Stimulated activated CD8-positive, alpha-beta memory T cell treated with anti-CD3 and anti-CD28 coated beads, Interleukin-4, amount 100 ng/mL, for 1 hour (primary cell): ENCODE measurements at places on chromosomes 12 and 14.

GRCh38 chr12:113261847-113262470, 40.7 kb downstream of the TPCN1 start:
- DNase-seq: no peak

DNA sequence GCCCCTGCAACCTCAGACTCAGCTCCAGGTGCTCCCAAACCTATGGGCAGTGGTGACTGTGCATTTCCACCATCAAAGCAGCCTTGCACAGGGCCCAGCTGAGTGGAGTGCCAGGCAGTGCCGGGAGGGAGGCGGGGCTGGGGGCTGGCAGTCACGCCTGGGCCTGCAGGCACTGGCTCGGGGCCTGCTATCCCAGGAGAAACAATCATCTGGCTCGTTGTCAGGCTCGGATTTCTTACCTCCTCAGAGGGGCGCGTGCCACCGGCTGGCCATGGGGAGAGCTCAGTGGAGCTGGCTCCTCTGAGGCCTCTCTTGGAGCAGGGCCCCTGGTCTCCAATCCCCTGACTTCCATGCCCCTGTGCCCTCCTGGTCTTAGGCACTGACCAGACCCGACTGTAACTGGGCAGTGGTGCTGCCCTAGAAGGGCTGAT, 20.2 kb upstream of the PPP1R13B start:
- DNase-seq: no peak

GRCh38 chr12:1830981-1831963, 10.9 kb downstream of the LRTM2 start:
- DNase-seq: no peak

- no peak for DNase-seq
These were observed 280.0 kb downstream of the RAD51B start for GRCh38 chr14:68099495-68100045.

- no peak for DNase-seq
These were observed 66.3 kb downstream of the SLC2A13 start for GRCh38 chr12:40039598-40039997.

GRCh38 chr12:52175371-52176350, 16.2 kb downstream of the KRT80 start:
- DNase-seq: no peak

DNA sequence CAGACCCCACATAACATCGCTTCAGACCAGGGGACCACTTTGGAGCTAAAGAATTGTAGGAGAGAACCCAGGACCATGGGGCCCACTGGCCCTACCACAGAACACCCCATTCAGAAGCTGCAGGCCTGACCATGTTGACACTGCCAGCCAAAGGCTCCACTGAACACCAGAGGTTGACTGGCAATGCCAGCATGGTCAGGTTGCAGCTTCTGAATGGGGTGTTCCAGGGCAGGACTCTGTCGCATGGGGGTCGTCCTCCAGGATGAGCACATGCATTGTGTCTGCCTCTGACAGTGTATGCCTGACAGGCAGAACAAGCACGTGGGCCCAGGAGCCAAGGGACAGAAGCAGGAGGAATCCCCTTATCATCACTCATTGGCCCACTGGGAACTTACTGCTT, 34.1 kb downstream of the DIO3 start:
- no peak for DNase-seq

DNA sequence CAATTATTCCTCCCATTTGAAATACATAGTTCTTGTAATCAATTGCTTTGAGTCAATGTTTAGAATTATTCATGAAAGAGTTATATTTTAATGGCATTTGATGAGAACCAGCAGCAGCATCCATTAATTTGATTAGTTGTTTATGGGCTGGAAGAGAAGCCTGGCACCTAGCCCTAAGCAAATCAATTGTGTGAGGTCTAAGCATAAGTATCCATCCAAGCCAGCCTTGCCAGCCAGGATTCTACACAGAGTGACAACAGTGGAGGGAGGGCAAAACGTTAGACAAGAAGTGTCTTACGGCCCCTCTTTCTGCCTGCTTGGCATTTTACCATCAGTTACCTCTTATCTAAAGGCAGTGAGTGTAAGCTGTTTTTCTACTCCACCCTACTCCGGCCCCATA, 478.5 kb downstream of the NELL2 start:
- DNase-seq: no peak

DNA sequence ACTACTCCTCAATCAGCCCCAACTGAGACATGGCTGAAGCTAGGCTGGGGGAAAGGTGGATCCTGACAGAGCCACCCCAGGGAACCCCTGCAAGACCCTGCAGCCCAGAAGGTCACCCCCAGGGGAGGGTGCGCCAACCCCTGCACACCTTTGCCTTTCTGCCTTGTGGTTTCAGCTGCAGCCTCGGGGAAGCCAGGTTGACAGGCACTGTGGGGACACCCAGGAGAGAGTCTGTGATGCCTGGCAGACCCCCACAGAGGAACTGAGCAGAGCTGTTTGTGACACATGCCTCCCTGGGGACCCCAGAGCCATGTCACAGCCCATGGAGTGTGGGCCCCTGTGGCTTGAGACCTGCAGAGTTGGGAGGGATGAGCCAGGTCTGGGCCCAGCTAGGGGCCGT, 11.8 kb upstream of the HHIPL1 start:
- DNase-seq: no peak

- DNase-seq: no peak
These were observed 4.1 kb upstream of the KRT7 start for GRCh38 chr12:52228931-52229330.

DNA sequence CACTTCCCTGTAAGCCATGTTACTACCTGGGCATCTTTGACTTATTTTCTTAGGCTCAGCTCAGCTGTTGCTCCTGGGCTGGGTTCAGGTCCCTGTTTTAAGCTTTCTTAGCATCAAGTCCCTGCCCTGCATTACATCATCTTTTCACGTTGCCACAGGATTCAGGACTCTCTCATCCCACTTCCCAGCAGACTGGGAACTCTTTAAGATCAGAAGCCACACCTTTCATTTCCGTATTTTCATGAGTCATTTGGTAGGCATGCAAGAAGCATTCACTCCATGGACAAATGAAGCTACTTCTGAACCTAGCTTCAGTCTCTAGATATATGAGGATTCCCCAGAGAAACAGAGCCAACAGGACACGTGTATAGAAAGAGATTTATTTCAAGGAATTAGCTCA, 726.8 kb downstream of the VRK1 start:
- no peak for DNase-seq

DNA sequence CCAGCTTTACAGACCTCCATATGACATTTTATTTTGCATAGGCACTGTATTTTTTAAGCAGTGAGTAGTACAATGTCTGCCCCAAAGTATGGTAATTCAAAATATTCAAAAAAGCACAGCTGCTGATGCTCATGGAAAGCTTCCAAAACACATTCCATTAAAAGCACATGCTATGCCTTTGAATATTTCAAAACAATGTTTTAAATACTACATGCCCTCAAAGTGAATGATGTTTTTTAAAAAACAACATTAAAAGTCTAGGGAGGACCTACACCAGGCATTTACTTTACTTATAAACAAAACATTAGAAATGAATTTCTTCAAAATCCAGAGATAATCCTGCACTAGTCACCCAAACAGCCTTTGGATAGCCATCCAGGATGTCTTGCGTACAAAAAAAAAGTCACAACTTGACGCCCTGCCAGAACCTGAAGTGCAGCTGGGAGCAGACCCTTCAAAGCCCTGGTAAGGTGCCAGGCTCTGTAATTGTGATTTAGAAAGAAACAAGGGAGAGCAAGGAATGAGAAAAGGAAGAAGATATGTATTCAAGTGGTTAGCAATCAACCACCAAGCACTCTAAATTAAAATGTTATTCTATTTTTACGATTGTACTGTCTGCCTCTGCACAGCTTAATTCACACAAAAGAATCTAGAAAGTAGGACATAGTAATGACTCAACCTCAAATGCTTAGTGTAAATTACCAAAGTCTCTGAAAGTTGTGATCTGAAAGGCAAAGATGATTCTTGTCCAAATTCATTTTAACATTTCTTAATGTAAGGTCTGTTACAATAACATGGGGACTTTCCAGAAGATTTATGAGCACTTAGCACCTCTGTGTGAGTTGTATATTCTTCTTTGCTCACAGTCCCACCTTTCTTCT, 31.9 kb downstream of the CEP83 start:
- no peak for DNase-seq

DNA sequence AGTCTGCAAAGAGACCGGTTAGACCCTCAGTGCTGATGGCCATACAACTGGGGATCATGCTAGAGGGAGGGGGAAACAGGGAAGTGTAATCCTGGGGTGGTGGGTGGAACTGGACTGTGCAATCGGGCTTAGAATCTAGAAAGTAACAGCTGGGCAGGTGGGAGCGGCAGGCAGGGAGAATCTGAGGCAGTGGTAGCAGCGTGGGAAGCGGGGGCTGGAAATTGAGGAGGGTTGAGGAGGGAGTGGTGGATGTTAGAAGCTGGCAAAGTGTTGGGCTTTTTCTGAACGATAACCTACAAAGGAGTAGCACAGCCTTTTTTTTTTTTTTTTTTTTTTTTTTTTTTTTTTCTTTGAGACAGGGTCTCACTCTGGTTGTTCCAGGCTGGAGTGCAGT, 3.1 kb upstream of the IGFBP6 start:
- no peak for DNase-seq

DNA sequence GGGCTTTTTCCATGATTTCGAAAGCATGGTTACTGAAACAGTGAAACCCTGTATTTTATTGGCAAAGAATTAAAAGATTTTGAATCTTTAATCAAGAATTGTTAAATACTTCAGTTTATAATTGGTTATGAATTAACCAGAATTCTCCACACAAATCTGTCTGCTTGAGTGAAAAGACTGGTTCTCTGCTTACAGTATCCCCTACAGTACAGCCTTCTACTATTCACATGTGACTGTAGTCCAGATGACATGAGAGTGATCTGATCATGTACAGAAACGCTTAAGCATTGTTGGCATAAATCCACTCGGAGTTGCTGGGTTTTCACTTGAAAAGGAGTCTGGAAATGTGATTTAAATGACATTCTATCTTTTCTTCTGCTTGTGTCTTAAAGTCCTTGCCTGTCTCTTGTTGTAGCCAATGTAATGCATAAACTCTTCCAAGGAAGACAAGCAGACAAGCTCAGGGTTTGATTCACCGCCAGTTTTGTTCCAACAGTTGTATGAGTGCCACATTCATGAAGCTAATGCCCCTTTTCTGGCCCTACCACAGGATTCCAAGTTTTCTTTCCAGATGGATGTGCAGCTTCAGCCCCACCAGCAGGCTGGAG, 222.0 kb upstream of the LRIG3 start:
- DNase-seq: no peak

DNA sequence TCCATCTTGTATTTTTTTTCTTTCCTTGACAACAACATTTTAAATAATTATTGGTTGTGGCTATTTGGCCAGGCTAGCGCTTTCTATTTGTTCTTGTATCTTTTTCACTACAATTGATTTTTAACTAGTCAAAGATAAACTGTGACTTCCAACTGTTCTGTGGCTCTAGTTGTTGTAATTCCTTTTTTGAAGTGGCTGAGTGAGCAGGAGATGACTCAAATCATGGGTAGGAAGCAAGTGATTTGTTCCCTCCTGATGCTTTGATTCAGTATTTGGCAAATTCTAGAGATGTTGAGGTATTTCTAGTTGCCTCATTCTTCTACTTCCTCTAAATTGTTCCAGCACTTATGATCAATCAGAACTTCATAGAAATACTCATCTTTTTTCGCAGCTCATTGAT, 633.5 kb downstream of the RERGL start:
- DNase-seq: no peak

GRCh38 chr12:70508178-70508577, 129.1 kb downstream of the PTPRB start:
- DNase-seq: no peak

DNA sequence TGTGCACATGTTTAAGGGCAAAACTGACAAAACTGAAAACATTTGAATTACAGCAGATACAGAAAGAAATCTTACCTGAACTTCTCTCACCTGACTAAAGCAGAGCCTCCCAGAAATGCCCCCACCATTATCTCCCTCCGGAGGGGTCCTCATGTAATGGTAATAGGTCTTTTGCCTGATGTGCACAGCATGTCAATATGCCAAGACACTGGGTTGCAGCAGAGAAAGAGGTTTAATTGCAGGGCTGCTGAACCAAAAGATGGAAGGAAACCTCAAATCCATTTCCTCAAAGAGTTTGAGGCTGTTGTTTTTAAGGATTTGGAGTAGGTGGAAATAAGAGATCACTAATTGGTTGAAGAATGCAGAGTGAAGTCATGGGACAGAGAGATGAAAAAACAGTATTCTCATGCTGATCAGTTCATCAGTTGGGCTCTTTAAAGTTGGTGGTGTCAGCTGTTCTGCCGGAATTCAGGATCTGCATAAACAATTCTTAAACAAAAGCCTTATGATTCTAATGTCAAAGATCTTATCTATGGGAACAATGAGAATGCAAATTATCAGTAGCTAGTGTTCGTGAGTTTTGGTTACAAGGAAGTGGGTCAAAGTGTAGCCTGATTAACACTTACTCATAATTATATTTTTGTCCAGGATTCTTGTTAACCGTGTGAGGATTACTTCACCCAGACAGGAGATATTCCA, 18.2 kb downstream of the ANG start:
- no peak for DNase-seq

DNA sequence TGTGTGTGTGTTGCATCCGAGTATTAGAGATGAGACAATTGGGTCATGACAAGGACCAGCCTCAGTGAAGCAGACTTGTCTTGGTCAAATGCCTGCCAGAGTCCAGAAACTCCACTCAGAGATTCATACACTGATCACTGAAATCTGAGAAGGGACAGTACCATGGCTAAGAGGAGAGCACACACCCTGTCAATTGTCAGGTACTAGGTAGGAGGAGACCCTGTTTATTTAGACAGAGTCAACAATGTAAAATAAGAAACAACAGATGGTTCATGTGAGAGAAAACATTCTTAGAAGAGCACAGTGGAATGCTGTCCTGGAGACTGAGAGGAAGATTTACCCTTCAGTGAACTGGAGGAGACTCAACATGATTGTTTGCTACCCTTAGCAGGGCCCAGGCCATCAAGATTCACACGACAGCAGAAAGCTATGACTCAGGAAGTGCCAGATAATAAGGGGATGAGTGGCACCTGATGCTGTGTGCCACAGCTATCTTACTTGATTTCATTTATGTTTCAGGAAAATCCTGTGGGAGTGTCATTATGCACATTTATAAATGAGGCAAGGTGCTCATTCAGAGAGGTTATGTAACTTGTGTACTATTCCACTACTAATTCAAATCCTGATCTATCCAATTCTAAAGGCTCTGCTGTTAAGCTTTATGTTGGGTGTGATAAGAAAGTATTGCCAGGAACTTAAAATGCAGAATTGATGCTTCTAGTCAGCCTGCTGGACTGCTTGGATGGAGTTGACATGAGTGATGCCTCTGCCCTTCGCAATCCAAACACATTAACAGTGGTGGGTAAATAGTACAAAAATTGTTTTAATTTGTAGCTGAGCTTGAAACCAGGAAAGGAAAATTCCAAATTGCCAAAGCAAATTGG, 136.6 kb upstream of the NEDD1 start:
- no peak for DNase-seq

- no peak for DNase-seq
These were observed 19.4 kb downstream of the RALGAPA1 start for GRCh38 chr14:35789651-35790050.

GRCh38 chr14:96861568-96862310, 64.6 kb downstream of the VRK1 start:
- DNase-seq: no peak

GRCh38 chr14:53034688-53035230, 83.9 kb upstream of the FERMT2 start:
- no peak for DNase-seq
